ENCODE measurements at places on chromosomes 12 and 14.

DNA sequence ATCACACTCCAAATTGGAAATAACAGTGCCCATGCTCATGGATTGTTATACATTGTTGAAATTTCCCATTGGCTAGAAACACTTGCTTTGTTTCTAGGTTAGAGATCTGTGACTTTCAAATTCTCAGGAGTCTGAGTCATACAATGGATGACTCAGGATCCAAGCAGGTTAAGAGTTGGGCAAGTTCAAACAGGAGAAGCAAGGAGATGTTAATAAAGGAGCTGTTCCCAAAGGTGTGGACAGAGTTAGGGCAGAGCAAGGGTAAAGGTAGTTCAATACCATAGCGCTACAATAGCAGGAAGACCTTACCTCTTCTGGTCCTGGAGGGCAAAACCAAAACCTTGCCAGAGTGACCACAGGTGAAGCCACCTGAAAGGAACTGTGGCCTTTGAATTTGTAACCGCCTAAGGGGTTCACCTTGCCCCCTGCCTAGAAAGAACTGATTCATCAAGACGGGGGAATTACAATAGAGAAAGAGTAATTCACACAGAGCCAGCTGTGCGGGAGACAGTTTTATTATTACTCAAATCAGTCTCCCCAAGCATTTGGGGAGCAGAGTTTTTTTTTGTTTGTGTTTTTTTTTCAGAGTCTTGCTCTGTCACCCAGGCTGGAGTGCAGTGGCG is 4.2 kb upstream of the AMN1 start:
- peak; percentile 80 for DNase-seq

DNA sequence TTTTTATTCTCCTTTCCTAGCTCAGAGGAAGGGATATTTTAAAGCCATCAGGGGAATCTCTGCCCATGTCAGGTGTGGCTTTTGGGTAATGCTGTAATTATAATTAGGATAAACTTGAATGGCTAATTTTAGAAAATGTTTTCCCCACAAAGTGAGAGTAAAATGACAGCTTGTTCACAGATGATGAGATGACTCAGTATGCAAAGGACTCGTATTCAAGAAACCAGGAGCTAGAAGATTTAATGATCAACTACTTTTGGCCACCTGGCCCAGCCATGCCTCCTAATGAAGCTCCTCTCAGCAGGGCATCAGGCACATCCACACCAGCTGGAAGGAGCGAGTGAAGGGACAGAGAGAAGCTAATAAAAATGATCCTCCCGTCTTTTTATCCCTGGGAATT is 29.0 kb upstream of the PLEKHG7 start:
- no peak for DNase-seq

- DNase-seq = no peak
These were observed 151.5 kb downstream of the AACS start for GRCh38 chr12:125216756-125217155.

DNA sequence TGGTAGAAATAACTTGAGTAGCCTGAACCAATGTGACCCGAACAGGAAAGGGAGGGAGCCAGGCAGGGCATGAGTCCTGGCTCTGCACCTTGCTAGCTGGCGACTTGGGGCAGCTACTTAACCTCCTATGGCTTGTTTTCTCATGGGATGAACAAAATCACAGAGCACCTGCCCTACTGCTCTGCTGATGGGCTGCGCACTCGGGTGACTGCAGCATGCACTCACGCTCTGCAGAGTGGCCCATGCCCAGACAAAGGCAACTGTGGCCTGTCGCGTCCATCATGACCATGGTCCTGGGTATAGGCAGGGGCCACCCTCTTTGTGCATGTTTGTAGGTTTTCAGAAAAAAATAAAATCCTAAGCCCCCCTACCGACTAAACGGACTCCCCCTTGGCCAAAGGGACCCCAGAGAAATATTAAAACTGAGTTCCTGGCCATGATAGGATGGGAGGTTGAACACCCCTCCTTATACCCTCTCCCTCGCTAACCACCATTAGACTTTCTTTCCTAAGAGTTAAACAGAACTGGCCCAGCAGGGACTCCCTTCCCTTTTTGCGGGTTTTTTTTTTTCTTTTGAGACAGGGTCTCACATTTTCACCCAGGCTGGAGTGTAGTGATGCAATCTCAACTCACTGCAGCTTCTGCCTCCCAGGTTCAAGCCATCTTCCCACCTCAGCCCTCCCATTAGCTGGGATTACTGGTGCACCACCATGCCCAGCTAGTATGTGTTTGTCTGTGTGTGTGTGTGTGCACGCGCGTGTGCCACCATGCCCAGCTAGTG is 32.5 kb downstream of the VWF start:
- DNase-seq = no peak

DNA sequence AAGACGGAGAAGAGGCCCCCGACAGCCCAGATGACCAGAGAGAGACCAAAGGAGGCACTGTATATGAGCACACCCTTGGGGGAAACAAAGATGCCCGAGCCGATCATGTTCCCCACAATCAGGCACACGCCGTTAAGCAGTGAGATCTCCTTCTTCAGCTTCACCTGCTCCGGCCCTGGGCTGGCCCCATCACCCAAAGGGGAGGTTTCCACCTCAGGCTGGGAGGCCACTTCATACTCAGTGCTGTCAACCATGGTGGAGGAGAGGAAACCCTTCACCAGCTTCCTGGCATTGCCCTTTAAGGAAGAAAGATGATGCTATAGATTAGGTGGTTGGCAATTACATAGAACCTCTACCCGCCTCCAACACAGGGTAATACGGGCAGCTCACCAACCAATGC is 2.1 kb downstream of the SLC7A7 start:
- DNase-seq = no peak

DNA sequence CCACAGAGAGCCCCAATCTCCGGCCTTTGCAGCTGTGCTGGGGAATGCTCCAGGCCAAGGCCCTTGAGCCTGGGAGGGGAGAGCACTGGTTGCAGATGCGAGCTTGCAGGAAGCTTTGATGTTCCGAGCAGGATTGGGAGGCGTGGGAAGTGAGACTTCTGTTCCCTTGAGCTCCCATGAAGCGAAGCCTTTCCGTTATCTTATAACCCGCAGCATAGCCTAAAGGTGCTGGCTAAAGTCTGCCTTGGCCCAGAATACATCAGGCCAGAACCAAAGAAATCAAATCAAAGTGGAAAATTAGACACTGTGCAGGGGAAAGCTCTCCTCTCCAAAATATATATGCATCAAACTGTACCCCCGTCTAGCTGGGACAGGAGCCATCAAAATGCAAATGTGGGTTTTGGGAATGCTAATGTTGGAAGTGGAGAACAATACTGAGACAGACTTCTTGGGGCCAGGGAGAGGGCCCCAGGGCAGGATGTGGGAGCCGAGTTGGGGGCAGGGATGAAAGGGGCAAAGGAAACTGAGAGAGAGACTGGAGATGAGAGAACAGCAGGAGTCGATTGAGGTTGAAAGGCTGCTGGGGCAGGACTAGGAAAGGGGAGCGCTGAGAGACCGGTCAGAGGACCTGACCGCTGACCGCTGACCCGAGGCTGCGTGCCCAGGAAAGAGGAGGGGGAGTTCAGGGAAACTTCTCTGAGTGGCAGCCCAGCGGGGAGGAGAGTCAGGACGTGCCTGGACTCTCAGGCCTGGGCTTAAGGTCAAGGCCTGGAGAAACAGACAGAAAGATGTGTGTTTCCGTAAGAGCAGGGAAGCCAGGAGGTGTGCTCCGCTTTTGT is 152.2 kb upstream of the PARP11 start:
- DNase-seq = no peak

DNA sequence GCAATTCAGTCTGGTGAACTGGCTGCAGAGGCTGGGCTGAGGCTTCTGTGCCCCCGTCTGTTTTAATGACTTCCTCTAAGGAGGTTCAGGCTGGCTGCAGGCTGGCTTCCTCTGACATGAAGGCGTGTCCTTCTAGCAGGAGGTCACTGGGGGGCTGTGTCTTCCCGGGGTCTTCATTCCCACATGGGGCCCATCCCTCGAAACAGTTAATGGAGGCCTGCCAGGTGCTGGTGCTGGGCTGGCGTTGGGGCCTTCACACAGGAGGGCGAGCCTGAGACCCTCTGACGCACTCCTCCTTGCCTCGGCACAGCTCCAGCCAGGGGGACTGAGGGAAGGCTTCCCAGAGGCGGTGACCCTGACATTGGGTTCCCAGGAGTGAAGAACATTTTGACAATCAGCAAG is 57.7 kb upstream of the DLK1 start:
- DNase-seq = no peak

DNA sequence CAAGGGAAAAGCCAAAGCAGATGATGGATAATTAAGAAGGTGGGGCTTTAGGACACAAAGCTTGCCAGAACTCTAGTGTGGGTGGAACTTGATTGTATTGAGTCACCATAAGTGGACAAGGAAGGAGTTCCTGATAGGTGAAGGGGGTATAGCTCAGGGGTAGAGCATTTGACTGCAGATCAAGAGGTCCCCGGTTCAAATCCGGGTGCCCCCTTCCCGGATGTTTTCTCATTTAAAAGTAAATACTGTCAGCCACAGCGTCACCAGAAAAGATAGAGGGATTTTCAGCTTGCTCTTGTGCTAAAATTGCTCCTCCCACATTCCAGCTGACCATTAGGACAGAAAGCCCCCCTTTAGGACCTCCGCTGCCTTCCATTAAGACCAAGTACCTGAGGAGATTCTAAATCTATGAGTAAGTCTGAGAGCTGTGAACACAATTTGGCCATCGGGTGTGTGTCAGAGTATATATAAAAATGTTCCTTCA is 36.6 kb downstream of the DCAF4 start:
- peak; percentile 85 for DNase-seq

DNA sequence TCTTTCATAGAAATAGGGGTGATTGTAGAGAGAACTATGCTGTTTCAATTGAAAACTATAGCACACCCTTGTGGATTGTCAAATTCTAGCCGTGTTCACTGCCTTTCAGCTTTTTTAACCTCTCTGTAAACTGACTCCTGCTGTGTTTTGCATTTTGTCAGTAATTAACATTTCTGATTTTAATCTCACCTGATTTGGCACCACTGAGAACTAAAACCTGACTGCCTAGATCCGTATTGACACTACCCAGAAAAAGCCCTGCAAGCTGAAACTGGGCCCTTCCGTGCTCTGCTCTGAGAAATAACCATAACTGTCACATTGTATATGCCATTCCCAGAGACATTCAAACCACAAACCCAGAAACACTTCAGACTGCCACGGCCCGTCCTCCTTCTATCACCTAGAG is 26.6 kb upstream of the ETV6 start:
- DNase-seq = no peak
